Vagina (tissue), 2 donors: ENCODE measurements at places on chromosomes 1 and 21. TPM values are rescaled to one million over a fixed set of nuclear protein-coding genes. Genes with fewer than 3 reads are reported as not detected.

DNA sequence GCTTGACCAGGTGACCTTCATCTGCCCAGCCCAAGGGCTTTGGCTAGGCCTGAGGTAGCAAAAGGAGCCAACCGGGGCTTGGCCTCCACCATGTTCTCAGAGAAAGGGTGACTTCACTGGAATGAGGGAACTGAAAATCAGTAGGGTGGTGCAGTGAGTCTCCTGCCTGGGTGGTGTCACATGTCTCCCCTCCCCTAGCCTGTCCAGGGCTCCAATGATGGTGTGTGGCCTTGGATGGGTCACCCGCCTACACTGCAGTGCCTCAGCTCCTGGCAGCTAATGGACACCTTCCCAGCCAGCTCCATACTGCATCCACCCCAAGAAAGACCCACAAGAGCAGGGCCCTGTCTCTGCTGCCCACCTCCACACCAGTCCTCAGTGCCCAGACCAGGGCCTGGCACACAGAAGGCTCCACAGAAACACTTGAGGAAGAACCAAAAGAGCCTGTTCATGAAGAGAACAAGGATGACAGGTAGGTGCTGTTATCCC is 678.7 kb downstream of the MATN1 start:
- peak; percentile 46 for DNase-seq

PRAMEF26 gene
- not detected for total RNA-seq

DNA sequence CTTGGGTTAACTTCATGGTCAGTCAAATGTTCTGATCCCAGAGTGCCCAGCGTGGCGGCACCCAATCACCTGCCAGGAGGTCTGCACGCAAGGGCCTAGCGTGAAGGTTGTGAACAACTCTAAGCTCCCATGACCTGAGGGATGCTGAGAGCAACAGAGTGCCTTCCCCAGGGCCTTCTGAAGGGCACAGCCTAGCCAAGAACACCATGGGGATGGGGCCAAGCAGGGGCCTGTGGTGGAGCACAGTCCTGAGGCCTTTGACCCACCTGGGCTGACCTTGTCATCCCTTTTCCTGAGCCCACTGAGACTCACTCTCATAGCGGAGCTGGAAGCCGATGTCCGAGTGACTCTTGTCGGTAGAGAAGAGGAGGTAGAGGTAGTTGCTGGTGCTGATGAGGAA is 138.8 kb upstream of the HMGB4 start:
- DNase-seq = no peak

- DNase-seq = no peak
Measured at GRCh38 chr1:14280909-14281308, 317.6 kb upstream of the KAZN start.

DIRAS3 gene
- total RNA-seq = 2.0 TPM

GRCh38 chr21:36589352-36589971 is 109.5 kb upstream of the SIM2 start:
- DNase-seq = no peak

DNA sequence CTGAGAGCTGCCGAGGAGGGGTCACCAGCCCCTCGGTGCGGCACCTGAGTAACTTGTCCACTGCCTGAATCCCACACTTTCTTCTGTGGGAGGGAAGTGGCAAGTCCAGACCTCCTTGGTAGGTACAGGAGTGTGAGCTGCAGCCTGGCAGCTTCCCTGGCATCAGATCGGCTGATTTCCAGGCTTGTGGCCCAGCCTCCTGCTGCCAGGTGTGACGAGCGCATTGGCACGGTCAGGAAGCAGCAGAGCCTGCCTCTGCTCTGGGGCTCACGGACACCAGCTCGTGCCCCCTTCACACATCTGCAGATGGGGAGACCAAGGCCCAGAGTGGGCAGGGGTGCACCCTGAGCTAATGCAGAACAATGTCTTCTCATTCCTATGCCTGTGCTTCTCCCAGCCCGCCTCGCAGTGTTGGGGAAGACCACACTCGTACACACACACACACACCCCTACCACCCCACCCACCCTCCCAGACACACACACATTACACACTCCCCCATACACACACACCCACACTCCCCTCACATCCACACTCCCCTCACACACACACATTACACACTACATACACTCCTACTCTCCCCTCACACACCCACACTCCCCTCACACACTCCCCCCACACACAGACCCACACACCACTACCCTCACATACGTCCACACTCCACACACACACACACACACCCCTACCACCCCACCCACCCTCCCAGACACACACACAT is 33.1 kb upstream of the SELENON start:
- no peak for DNase-seq

- DNase-seq = no peak
Measured at GRCh38 chr1:233656687-233657086, 42.8 kb downstream of the KCNK1 start.

- DNase-seq = no peak
Measured at GRCh38 chr1:111988377-111988742, 1.1 kb downstream of the KCND3 start.

RGS2 gene
- 100 TPM for total RNA-seq

DNA sequence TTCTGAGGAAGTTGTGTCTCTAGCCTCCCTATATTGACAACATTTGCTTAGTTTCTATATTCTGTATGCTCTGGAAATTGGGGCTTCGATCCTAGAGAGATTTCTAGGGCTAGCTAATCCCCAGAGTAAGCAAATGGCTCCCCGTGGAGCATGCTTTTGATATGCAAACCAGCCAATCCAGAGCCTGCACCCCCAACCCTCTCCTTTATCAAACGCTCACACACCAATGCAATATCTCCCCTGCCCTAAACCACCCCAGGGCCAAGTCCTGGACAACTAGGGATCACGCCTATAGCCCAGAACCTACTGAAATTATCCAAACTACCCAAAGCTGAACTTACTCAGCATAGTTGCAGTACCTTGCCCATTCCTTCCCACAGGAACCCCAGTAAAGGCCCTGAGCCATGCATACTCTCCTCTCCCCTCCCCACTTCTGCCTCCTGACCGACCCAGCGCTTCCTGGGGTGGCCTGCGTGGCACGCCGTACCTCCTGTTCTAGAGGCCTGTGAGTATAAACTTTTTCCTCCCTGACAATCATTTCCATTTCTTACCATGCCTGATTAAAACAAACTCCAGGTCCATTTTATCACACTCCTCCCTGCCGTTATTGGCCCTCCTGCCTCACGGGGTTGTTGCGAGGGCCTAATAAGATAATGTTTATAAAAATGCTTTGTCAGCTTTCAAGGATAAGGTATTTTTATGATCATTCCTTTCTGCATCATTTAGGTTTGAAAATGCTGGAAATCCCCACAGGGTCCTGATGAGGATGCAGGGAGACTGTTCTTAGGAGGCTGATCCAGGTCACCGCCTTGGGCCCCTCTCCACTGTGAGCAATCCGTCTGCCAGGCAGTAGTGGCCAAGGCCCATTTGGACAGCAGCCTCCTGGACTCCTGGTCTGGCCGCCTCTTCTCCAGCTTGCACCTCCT is 102.7 kb downstream of the TENT5C start:
- no peak for DNase-seq

NTNG1 gene
- total RNA-seq = 6.6 TPM

PTAFR gene
- total RNA-seq = 1.2 TPM

POLR3C gene
- 34.6 TPM for total RNA-seq

- DNase-seq = no peak
Measured at GRCh38 chr1:51253691-51254090, 17.6 kb downstream of the RNF11 start.

GRCh38 chr1:58861506-58861905 is 77.7 kb upstream of the JUN start:
- DNase-seq = no peak

DNA sequence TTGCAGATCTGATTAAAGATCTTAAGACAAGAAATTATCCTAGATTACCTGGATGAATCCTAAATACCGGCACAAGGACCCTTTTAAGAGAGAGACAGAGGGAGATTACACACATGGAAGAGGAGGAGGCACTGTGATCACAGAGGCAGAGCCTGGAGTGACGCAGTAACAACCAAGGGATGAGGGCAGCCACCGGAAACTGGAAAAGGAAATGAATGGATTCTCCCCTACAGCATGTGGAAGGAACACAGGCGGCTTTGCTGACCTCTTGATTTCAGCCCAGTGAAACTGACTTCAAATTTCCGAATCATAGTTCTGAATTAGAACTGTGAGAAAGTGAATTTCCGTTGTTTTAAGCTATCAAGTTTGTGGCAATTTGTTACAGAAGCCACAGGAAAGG is 50.2 kb upstream of the IVNS1ABP start:
- DNase-seq = no peak

- no peak for DNase-seq
Measured at GRCh38 chr1:229139331-229140118, 131.4 kb upstream of the RAB4A start.

RAP1GAP gene
- total RNA-seq = 1.2 TPM
